Right lobe of liver (tissue), 6 donors: ENCODE measurements at places on chromosomes 1 and 21.

- DNase-seq = no peak
Measured at GRCh38 chr1:45282351-45282750, 44.3 kb upstream of the HPDL start.

- peak; percentile 86 for DNase-seq
Measured at GRCh38 chr1:151371370-151372057, 991 bp downstream of the SELENBP1 start.

GRCh38 chr21:45055861-45056260, 18.5 kb upstream of the ADARB1 start:
- DNase-seq = no peak

DNA sequence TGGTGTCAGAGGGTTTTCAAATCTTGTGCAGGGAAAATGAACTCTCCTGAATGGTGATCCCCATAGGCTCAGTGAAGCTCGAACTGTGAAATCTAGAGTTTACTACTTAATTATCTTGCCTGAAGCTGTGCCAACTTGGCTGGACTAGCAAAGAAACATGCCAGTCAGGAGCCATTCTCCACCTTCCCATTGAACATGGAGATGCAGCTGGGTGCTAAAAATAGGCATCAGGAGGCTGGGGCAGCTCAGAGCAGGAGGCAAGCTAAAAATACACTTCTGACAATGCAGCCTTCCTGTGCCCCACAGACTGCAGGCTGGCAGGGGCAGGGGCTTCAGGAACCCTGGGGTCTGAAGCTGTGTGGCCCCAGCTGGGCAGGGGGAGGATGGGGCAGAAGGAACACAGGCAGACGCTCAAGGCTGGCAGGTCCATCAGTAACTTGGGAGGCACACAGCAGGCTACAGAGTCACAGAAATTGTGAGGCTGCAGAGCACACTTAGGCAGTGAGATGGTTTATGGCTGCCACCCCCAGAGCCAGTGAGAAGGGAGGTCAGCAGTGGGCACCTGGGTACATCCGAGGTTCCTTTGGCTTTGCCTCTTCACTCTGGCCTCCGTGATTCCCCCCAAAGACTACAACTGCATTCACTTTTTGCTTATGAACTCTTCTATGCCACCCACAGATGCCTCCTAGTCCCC, 155.4 kb upstream of the KCND3 start:
- no peak for DNase-seq

- DNase-seq = no peak
Measured at GRCh38 chr1:43879414-43879813, 54.2 kb upstream of the ARTN start.

- DNase-seq = no peak
Measured at GRCh38 chr21:37159949-37160348, 86.9 kb downstream of the TTC3 start.

DNA sequence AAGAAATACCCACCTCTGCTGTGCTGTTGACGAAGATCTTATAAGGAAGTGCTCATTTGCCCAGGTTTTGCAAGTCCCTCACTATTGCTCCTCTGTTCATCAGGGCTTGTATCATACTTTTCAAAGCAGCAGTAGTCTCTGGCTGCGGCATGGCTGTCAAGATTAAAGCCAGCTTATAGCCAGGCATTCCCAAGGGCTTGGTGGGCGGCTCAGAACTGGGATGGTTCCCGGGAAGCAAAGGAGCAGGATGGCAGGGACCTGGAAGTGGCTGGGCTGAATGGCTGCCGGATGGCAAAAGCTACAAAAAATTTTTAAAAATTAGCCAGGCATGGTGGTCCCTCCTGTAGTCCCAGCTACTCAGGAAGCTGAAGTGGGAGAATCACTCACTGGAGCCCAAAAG, 16.7 kb upstream of the SH3BGRL3 start:
- DNase-seq = no peak

DNA sequence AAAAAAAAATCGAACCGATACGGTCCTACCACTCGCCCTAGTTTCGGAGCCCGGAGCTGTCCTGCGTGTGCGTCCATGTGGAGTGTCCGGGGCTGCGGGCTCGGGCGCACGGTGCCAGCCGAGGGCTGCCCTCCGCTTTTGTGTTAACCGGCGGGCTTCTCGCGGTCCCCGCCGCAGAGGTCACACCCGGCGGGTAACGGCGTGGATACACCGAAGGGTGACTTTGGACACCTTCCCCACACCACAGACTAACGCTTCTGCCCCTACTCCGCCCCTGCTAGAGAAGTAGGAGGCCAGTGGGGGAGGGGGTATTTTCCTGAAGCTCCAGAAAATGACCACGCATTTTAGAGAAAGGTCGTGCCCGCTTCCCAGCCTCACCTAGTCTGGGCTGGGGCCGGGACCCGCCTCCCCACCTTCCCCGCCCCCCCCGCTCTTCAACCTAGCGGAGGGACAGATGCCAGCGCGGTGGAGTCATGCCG, 609 bp upstream of the ATF3 start:
- no peak for DNase-seq

GRCh38 chr1:93255222-93256079, 74.9 kb downstream of the CCDC18 start:
- no peak for DNase-seq

DNA sequence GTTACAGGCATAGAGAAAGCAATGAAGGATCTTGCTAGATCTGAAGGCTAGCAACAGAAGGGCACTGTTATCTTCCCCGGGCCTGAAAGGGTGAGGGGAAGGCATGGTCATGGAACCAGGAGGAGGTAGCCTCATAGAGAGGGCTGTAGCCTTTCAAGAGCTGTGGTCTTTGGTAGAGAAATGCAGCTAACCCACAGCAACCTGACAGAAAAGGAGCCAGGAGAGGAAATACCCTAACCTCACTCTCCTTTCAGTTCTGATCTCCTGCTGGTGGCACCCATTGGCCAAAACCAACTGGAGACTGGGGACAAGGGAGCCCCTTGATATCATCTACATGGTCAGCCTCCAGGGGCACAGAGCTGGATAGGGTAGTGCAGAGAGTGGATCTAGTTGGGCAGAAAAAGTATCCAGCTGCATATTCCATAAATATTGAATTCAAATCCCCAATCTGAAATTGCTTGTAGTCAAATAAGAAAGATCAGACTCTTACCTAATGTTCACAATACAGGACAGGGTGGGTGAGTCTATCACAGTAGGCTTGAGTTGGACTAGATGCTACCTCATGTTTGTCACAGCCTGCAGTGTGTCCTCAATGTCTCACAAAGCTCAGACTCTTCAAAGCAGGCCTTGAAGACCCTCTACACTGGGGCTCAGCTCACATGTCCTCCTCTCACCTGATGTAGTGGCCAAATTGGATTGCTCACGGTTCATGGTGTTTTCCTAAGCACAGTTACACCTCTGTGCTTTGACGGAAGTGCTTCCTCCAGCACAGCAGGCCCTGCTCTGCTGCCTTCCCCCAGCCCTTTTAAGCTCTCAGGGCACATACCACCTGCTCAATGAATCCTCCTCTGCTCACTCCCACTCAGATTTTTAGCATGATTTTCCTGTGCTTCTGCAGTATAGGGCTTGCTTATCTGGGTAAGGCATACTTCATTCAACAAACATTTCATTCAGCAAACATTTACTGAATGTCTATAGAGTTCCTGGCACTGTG, 74.1 kb upstream of the JUN start:
- no peak for DNase-seq

GRCh38 chr21:37614351-37614875, 247.8 kb downstream of the DYRK1A start:
- no peak for DNase-seq

DNA sequence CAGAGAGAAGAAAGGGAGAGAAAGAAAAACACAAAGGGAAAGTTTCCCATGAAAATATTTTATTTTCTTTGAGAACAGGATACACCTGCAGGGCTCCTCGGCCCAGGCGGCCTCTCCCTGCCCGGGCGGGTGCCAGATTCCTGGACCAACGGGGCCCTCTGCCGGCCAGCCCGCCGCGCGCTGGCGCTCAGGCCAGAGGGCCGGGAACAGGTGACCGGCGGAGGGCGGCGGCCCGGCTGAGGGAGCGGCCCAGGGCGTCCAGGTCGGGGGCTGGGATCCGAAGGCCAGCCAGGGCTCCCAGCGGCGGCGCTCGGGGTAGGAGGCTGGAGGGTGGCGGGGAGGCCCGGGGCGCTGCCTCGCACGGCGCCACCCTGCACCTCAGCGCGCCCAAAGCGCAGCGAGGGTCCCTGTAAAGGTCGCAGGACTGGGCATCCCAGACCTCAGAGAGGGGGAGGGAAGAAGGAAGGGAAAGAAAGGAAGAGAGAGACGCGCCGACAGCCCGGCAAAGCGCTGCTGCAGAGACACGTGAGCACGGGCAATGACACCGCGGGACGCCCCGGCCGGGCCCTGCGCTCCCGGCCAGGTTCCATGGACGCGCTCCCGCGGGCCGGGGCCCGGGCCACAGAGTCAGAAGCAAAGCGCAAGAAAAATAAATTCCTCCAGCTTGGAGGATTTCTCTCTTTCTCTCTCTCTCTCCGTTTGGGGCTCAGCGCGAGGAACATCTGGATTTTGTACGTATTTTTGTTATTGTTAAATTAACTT, 927 bp downstream of the WNT9A start:
- DNase-seq = peak; percentile 76

DNA sequence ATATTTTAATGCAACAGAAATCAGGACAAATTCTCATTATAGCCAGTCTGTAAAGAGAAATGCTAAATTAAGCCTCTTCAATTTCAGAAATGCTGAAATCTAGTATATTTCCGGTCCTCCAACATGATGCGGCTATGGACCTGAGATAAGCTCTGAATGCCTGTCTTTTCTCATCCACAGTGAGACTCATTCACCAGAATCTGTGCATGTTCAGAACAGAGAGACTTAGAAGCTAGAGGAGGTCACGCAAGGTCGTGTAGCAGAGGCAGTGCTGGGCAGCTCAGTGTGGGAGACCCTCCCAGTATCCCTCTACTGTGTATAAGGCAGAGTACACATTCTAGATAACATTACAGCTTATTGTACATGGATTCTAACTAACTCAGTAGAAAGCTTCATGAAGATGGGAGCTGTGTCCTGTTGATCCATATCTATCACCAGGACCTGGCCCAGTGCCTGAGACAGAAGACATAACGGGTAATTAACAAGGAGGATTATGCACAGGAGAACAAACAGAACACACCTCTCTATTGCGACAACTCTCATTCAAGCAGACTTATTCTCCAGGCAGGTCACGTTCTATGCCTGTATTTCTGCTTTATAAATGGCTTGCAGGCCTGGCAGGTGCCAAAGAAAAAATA, 97.0 kb upstream of the COA6 start:
- no peak for DNase-seq

GRCh38 chr1:88680911-88681622, 3.0 kb upstream of the PKN2 start:
- no peak for DNase-seq

- no peak for DNase-seq
Measured at GRCh38 chr21:16473988-16474387, 744.2 kb downstream of the USP25 start.

DNA sequence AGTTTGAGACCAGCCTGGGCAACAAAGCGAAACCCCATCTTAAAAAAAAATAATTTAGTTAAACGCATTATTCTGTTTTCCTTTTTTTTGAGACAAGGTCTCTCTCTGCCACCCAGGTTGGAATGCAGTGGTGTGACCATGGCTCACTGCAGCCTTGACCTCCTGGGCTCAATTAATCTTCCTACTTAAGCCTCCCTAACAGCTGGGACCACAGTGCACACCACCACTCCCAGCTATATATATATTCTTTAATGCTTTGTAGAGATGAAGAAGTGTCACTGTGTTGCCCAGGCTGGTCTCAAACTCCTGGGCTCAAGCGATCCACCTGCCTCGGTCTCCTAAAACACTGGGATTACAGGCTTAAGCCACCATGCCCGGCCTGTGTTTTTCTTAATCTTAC, 7.7 kb upstream of the KLF17 start:
- DNase-seq = no peak
